ENCODE measurements at places on chromosomes 1 and 21. TPM values are rescaled to one million over a fixed set of nuclear protein-coding genes. Genes with fewer than 3 reads are reported as not detected.

GRCh38 chr1:28104866-28105467 is 16.6 kb upstream of the EYA3 start:
- no peak for DNase-seq

GRCh38 chr21:38959692-38960061 is 153.9 kb downstream of the ETS2 start:
- no peak for DNase-seq

GRCh38 chr1:64959986-64960385 is 6.4 kb downstream of the JAK1 start:
- DNase-seq = no peak

GRCh38 chr1:17281775-17282181 is 26.2 kb upstream of the PADI4 start:
- peak; percentile 87 for DNase-seq

- DNase-seq = no peak
Observed at GRCh38 chr1:66437136-66437401, 96.9 kb upstream of the SGIP1 start.

- DNase-seq = no peak
Observed at GRCh38 chr1:171422511-171422910, 62.8 kb upstream of the PRRC2C start.

DNA sequence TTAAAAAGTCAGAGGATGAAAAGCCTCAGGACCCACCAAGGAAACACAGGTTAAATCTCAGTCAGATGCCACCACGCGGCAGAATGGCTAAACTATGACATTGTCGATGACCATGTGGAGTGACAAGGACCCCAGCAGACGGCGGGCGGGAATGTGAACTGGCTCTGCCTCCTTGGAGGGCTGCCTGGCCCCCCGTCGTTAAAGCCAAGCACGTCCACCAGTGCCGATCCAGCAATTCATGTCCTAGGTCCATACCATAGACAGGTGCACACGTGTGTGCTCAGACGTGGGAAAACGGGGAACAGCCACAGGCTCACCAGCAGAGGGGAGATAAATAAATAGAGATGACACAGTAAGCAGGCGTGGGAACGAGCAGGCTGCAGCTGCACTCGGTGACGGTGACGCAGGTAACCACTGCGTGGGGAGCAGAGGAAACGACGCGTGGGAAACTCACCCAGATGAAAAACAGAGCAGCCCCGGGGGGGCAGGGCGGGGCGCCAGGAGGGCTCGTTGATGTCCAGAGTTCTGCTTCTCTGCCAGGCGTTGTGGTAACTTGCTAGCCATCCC is 28.3 kb upstream of the PCBP3 start:
- DNase-seq = no peak

- no peak for DNase-seq
Observed at GRCh38 chr1:26028490-26028980, 7.0 kb downstream of the EXTL1 start.

DNA sequence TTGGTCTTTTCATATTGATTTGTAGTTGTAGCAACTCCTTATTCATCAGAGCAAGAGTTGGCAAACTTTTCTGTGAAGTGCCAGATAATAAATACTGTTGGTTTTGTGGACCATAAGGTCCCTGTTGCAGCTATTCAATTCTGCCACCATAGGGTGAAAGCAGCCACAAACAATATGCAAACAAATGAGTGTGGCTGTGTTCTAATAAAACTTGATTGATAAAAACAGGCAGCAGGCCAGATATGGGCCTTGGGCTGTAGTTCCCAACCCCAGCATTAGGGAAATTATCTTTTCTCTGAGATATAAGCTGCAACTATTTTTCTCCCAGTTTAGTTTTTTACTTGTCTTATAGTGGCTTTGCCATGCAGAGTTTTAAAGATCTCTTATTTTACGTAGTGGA is 469.2 kb downstream of the SMYD3 start:
- no peak for DNase-seq

- DNase-seq = no peak
Observed at GRCh38 chr1:16183179-16183578, 27.3 kb upstream of the EPHA2 start.

DNA sequence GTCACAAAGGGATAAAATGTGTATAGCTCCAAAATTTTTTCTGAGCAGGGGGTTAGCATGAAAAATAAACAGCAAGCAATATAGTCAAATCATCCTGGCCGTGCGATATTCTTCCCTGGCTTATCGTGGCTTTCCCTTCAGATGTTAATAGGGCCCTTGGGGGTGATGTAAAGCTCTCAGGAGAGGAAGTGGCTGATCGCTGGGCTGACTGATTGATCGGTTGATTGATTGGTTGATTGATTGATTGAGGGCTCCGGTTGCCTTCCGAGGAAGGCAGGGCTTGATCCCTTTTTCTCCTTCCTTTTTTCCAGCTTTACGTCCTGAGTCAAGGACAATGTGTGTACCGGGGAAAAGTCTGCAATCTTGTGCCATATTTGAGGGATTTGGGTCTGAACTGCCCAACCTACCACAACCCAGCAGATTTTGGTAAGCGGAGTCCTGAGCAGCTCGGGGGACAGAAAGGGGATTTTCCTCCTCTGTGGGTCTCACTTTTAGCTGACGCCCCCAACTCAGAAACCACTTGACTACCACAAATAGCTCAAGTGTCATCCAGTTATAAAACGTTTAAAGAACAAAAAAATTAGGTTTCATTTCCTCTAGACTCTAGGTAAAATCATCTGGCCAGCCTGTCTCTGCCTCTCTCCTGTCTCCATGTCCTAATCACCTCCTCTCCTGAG is 29.5 kb downstream of the TFF3 start:
- no peak for DNase-seq

GRCh38 chr1:185049670-185050069 is 4.3 kb downstream of the RNF2 start:
- no peak for DNase-seq

DNA sequence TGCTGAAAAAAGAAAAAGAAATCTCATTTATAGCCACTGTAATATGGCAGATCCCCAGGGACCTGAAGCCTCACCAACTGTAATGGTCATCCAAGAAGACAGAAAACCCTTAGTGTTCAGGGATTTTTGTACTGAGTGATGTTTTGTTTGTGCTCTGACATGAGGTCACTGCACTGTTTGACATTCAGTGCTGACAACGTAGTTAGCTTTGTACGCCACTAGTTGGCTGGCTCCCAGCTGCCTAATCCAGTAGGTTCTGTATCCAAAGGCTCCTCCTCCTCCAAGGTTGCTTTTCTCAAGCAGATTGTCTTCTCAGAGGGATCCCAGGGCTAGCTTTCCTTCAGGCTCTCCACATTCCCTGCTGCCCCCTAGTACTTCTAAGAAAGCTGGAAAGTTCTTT is 9.5 kb upstream of the YRDC start:
- DNase-seq = no peak

DNA sequence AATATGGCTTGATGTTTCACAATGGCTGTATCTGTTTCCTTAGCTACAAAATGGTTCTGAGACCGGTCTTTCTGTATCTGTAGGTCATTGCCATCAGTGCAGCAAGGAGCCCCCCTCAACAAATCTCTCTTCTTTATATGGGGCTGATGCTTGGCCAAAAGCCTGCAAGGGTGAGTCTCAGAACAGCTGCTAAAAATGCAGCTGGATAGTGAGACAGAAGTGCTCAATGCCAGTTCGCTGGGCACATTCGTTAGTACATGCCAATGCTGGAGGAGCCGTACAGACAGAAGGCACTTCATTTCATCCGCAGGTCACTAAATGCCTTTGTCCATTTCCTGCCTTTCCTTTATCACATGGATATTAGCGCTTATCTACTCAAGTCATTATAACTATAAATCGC is 67.3 kb downstream of the RUNX1 start:
- DNase-seq = no peak

DNA sequence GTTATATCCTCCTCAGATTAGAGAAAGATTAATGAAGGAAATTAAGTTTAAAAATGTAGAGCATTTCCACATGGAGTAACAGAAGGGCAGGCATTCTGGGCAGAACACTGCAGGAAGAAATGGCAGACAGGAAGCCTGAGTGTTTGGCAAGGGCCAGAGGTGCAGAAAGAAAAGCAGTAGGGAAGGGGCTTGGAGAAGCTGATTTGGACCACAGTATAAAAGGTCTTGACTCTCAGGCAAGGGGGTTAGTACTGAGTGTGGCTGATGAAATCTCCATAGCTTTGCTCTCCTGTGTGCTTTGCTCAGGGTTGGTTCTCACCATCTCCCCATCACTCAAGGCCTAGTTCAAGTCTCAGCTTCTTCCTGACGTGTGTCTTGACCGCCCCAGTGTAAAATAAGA is 80.2 kb downstream of the SLC45A1 start:
- no peak for DNase-seq

DNA sequence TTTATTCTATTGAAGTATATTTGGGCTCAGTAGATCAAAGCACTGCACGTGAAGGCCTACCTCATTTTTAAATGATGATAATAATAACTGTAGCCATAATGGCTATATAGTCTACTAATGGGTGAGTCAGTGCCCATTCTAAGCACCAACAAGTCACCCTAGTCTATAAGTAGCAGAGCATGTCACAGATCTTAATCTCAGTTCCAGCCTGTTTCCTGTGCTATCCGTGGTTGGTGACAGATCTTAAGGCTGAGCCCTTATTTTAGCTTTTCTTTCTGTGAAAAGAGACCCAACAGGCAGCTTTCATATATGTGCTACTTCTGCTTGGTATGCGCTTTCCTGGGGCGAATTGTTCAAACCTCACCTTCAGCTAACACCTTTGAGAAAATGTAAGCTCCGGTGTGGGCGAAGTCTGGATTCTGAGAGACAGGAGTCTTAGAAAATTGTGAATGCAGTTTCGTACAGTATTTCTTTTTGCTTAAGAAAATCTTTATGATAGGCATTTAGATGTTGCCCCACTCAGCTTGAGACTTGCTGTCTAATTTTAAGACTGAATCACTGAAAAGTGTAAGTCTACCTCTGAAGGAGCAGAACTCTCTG is 59.6 kb downstream of the FMN2 start:
- no peak for DNase-seq

DNA sequence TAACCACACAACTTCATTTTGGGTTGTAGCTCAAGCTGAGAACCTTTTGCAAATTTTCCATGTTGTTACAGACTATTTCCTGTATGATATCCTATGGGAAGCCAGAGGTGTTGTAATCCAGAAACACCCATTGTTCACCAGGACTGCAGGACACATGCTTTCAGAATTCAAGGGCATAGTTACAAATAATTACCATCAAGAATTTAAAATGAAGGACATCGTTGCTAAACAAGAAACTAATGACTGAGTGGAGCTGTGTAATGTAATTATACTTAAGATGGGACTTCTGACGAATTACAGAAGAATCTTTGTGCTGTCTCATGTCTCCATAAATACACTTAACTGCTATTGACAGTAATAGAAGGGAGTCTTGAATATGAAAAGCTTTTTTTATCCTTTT is 47.6 kb upstream of the HOOK1 start:
- DNase-seq = no peak

DNA sequence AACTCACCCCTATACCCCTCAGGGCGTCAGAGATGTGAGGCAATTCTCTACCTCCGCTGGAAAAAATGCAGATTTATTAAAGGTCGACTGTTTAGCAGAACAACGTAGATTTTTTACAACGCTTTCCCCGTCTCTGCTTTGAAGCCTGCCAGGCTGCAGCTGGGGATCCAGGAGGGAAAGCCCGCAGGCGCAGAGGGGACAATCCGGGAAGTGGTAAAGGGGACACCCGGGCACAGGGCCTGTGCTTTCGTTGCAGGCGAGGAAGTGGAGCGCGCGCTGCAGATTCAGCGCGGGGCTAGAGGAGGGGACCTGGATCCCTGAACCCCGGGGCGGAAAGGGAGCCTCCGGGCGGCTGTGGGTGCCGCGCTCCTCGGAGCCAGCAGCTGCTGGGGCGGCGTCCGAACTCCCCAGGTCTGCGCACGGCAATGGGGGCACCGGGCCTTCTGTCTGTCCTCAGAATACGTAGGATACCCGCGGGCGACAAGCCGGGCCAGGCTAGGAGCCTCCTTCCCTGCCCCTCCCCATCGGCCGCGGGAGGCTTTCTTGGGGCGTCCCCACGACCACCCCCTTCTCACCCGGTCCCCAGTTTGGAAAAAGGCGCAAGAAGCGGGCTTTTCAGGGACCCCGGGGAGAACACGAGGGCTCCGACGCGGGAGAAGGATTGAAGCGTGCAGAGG is 5.5 kb downstream of the SIM2 start:
- no peak for DNase-seq

GRCh38 chr1:29810121-29811120 is 574.1 kb downstream of the PTPRU start:
- DNase-seq = no peak

DNA sequence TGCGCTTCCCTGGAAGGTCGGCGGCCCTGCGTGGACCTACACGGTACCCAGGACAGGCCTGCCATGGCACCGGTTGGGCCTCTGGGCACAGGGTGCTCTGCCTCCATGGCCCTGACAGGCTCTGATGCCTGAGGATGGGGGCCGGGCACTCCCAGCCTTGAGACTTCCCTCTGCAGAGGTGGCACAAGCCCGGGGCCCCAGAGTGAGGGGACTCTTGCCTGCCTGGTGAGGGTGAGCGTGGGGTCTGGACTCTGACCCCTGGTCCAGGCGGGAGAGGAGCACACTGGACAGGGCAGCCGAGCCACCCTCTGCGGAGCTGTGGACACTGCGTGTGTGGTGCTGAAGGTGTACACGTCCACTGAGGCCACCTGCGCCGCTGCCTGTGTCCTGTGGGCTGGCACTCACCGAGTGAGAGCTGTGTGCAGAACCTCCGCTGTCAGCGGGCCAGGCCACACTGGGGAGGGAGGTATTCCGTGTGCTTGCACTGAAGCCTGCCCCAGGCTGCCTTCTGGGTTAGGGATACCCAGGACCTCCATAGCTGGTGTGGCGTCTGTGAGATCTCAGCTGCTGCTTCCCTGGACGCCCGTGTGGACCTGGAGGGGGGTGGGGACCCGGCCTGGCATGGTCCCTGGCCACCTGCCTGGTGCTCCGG is 10.4 kb downstream of the SKI start:
- DNase-seq = no peak

GRCh38 chr1:234125283-234125682 is 220.8 kb downstream of the SLC35F3 start:
- no peak for DNase-seq

GRCh38 chr1:7572654-7573152 is 198.4 kb upstream of the VAMP3 start:
- no peak for DNase-seq

- DNase-seq = no peak
Observed at GRCh38 chr1:2530513-2531361, 674 bp upstream of the HES5 start.

DNA sequence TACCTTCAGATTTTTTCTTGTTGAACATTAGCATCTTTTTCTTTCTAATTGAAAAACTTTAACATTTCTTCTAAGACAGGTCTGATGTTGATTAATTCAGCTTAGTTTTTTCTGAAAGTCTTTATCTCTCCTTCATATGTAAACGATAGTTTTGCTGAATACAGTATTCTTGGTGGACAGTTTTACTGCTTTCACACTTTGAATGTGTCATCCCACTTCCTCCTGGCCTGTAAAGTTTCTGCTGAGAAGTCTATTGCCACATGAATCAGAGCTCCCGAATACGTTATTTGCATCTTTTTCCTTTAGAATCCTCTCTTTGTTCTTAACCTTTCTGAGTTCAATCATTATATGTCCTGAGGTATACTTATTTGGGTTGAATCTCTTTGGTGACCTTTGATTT is 344.2 kb downstream of the OLFM3 start:
- DNase-seq = no peak

Gene TNFSF4
- 0.21 TPM for polyA plus RNA-seq

Gene OR2T35
- polyA plus RNA-seq = not detected

Gene NTNG1
- not detected for polyA plus RNA-seq

Gene OR2L8
- polyA plus RNA-seq = not detected

Gene S100A16
- polyA plus RNA-seq = not detected

Gene PCSK9
- not detected for polyA plus RNA-seq

Gene GBP4
- polyA plus RNA-seq = 10.3 TPM
